Stimulated activated CD8-positive, alpha-beta memory T cell treated with anti-CD3 and anti-CD28 coated beads, Interleukin-4, amount 100 ng/mL, for 48 hours (primary cell): ENCODE measurements at places on chromosomes 1 and 21.
A peak's percentile ranks its signal among the peaks of the same experiment; 100 is the strongest.

DNA sequence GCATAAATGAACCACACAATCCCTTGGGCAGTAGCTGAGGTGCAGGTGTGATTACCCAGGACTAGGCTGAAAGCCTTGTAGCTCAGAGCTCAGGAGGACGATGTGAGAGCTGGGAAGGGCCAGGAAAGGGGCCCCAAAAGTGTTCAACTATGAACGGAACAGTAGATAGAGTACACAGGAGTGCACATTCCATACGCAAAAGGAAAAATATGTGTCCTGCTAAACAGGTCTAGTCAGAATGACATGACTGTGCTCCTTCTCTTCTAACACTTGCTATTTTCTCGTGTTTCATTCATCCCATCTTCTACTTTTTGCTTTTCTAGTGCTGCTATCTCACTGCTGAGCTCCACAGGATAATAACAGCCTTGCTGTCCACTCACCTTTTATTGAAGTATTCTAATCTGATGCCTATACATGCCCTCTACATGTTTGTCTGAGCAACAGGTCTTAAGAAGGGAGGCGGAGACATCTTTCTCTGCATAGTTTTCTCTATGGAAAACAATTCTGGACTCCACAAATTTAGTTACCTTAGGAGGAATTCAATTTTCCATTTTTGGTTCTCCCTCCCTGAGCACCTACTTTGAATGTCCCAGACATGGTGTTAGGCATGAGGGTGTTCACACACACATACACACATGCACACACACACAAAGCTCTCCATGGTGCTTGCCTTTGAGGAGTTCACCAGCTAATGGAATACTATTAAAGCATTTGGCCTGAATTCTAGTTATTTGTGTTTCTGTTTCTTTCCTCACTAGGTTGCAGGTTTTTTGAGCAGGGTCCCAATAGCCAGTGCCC lies 3.4 kb downstream of the S100A10 start:
- DNase-seq = no peak

DNA sequence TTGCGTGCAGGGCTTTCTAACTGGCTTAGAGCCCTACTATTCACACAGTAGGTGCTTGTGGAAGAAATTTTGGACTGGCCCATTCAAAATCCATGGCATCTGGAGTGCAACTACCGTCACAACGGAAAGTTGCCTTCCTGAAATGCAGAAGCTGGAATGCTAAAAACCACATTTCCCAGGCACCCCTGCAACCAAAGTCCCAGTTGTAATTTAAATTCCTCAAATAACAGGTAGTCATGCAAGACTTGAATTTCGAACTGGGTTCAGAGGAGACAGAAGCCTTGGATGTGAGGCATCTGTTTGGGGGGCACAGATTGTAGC lies 186.7 kb downstream of the TOMM20 start:
- peak; percentile 23 for DNase-seq

DNA sequence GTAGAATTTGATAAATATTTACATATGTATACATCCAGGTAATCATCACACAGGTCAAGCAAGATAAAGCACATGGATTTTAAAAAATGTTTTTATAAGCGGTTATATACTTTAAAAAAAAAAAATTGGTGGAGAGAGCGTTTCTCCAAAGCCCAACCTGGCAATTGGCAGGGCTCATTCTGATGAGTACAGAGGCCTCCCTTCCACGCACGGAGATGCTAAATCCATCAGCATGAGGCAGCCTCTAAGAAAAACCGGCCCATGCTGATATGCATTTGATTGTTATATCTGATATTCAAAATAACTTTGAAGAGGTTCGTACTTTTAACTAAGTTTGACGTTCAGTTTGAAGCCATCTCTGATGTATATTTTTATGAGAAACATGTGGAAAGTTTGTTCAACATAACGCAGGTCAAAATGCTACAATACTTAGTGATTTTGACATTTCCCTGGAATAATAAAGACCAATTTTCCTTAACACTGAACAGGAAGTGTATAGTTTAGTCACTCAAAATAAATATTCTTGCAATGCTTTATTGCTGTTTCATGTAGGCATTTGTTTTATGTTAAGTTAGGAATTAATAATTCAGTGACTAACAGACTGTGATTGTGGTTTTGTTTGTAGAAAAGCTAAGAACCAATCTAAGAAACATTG lies 151.7 kb downstream of the NR5A2 start:
- DNase-seq = no peak

DNA sequence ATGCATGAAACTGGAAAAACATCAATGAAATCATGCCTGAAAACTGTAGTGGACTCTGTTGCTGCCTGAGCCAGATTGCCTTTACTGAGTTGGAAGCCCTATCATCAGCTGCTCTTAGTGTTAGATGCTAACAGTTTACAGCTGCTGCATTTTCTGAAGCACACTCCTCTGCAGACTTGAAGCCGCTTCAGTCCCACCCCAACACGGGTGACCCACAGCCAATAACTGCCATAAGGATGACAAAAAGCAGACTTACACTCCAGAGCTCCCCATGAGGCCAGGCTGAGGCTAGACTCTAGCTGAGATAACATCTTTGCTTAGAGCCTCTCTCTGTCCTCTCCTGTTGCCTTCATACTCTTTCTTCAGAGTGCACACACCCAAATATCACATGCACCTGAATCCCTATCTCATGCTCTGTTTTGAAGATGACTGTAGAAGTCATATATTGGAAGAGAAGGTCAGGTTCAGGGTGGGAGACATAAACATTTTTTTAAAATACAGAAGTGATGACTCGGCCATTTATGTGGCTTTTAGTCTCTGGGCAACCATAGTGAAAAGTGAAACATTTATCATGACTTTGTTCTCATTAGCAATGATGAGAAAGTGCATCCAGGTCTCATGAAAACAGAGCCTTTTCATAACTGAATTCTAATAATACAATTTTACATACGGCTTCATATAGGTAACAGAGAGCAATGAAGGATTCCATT lies 161.0 kb downstream of the KCNK2 start:
- no peak for DNase-seq
